Ovary (tissue), 10 donors: ENCODE measurements at places on chromosomes 2 and 18. TPM values are rescaled to one million over a fixed set of nuclear protein-coding genes. Genes with fewer than 3 reads are reported as not detected.

DNA sequence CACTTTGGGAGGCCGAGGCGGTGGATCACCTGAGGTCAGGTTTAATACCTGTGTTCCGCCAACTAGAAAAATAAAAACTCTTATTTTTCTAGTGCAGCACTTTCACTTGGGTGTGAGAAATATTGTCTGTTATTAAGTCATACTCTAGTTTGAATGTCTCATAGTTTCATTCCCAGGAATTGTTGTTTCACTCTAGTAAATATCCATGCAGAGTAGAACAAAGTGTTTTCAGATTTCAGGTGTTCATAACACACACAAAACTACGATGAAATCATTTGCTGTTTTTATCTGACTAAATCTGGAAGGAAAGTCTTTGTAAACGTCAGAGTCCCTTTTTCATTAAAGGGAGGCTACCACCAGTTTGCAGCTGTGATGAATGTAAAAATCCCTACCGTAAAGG lies 4.0 kb downstream of the FAM117B start:
- no peak for DNase-seq

The PNKD gene
- total RNA-seq, result 49.7 TPM

GRCh38 chr2:208062113-208062512 lies 36.8 kb upstream of the PLEKHM3 start:
- DNase-seq, result no peak

The CROCC2 gene
- total RNA-seq, result 0.33 TPM
